Inflammatory macrophage (primary cell): ENCODE measurements at places on chromosomes 3 and 15.

DNA sequence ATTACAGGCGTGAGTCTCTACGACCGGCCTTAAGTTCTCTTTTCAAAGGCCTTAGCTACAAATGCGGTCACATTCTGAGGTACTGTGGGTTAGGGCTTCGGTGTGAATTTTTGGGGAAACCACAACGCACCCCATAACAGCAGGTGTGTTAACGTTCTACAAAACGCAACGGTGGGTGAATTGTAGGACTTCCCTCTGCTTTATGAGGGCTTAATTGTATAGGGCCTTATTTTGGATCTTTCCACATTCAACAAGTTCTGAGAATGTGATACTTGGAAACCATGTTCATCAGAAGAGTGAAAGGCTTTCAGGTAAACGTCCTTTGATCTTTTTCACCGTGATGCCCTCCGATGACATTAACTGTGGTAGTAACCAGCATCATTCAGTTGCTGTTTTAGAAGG lies 998.6 kb upstream of the CFAP20DC start:
- DNase-seq = no peak

GRCh38 chr3:98784666-98785600 lies 21.8 kb downstream of the ST3GAL6 start:
- no peak for DNase-seq

DNA sequence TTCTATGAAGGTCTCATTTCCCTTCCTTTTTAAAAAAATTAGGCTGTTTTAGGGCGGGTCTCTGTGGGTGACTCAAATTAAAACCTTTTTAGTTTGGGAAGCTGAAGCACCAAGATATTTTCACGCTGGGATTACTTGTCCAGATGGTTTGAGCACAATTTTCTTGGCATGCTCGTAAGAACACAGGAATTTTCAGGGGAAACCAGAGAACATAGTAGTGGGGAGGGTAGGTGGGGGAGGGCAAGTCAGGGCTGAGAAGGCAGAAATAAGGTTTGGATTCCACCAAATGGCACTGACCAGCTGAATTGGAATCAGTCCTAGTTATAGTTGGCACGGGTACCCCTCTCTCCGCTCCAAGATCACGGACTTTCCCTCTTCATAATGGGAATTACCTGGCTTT lies 97.3 kb upstream of the LRIG1 start:
- no peak for DNase-seq

GRCh38 chr3:10524270-10524669 lies 18.9 kb upstream of the ATP2B2 start:
- no peak for DNase-seq

DNA sequence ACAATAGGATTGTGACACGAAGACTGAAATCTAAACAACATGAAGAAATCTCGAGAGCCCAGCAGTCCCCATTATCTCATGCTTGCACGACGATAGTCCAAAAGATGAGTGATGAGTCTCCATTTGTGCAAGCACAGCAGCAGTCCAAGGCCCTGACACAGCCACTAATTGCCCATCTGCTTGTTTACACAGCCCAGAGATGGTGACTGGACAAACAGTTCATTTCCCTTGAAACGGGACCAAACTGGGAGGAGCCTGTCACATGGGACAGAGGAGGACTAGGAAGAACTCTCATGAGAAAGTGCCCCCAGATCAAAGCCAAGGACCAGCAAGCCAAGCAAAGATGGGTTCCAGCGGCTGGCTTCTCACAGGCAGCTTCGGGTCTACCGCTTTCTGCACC lies 121.0 kb downstream of the GREM1 start:
- DNase-seq = no peak

DNA sequence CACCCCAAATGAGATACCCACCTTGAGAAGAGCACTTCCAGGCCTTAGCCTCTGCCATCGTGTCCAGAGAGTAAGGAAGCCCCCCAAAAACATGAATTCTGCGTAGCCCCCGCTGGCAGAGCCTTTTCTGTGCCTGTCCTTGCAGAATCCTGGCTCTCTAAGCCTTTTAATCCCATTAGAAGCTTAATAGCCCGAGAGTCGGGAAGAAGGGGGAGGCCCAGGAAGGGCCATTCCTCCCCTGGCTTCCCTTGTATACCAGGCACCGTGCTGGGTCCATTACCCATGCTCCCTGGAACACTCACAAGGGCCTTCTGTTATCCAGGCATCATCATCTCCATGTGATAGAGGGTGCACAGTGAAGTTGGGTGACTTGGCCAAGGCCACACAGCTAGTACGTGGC lies 7.1 kb downstream of the SPTBN5 start:
- DNase-seq = no peak

DNA sequence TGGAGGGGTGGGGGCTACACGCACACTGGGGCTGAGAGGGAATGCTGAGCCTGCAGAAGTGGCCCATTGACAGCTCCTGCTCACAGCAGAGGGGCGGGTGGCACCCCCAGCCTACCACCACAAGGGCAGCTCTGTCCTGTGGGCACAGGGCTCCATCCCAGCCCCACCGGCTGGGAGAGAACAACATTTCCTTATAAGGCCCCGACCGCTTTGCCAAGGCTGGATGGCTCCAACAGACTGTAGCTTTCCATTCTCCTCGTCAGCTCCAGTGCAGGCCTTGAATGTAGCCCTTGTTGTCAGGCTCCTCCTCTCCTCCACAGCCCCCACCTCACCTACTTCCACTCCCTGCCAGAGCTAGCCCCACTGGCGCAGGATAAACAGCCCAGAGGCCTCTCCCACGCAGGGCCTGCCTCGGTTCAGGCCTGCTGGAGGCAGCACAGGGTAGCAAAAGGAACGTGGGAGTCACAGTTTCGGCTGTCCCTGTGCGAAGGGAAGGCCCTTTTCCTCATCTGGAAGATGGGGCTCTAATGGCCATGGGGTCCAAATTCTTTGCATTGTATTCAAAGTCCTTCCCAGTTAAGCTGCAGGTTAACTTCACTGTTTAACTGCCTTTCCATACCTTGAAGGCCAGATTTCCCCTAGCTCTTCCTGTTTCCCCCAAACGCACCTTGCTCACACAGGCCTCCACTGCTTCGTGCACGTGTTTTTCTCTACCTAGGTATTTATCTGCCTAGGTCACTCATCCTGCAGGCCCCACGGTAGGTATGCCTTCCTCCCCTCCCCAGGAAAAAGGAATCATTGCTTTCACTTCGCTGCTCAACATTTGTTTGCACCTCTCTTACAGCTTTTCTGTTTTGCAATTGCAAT lies 101.6 kb upstream of the LPP start:
- DNase-seq = no peak

- DNase-seq = peak; percentile 87
Measured at GRCh38 chr15:40398413-40398873, 7.2 kb upstream of the IVD start.

DNA sequence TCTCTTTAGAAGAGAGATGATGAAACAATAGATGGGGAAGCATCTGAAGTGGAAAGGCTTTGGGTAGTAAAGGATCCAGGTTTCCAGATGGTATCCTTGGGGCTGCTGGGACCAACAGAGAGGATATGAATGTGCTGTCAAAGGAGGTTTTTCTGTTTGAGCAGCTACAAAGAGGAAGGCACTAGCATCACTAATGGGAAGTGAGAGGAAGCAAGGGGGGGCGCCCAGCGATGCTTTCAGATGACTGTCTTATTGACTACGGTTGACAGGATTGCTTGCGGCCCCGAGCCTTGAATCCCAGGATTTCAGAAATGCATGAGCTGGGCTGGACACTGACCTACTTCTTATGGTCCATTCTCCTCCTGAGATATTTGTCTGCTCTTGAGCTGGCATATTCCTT lies 103.8 kb upstream of the GALNT15 start:
- DNase-seq = no peak

DNA sequence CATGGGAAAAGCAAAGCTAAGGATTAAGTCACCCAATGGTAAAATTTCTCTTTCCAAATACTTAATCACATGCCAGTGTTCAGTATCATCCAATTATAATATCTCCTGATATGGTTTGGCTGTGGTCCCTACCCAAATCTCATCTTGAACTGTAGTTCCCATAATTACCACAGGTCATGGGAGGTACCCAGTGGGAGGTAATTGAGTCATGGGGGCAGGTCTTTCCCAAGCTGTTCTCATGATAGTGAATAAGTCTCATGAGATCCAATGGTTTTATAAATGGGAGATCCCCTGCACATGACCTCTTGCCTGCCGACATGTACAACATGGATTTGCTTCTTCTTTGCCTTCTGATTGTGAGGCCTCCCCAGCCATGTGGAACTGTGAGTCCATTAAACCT lies 26.1 kb upstream of the NMB start:
- DNase-seq = peak; percentile 80

DNA sequence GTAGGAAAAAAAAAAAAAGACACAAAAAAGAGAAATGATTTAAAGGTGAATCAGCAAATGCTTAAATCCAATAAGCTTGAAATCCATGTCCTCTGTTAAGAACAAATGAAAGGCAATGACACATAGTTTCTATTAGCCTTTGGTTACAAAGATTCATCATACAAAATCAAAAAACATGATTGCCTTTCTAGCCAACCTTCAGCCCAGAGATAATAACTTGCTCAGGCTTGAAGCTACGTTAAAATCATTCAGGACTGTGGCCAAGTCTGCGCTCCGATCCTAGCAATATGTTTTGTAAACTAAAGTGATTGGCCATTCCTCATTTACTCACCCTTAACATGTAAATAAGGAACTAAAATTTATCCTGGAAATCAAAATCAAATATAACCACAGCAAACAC lies 556.7 kb downstream of the FGF12 start:
- no peak for DNase-seq

DNA sequence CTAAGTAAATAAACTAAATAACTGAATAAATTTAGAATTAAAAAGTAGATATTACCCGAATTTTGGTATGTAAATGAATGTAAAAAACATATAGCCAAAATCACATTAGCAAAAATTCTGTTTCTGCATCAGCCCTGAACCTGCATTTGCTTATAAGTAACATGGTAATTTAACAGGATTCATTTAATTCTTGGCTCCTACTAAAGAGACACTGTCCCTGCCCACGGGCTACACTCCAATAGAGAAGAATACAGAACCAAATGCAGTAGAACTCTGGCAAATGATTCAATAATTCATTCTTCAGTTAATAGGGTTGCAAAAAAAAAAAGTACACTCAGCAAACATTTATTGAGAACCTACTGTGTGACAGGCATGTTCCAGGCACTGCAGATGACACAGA lies 20.8 kb upstream of the CNBP start:
- no peak for DNase-seq

GRCh38 chr3:88150371-88150770 lies 612 bp downstream of the C3orf38 start:
- DNase-seq = peak; percentile 66

- no peak for DNase-seq
Measured at GRCh38 chr3:136671921-136672320, 80.3 kb downstream of the STAG1 start.

DNA sequence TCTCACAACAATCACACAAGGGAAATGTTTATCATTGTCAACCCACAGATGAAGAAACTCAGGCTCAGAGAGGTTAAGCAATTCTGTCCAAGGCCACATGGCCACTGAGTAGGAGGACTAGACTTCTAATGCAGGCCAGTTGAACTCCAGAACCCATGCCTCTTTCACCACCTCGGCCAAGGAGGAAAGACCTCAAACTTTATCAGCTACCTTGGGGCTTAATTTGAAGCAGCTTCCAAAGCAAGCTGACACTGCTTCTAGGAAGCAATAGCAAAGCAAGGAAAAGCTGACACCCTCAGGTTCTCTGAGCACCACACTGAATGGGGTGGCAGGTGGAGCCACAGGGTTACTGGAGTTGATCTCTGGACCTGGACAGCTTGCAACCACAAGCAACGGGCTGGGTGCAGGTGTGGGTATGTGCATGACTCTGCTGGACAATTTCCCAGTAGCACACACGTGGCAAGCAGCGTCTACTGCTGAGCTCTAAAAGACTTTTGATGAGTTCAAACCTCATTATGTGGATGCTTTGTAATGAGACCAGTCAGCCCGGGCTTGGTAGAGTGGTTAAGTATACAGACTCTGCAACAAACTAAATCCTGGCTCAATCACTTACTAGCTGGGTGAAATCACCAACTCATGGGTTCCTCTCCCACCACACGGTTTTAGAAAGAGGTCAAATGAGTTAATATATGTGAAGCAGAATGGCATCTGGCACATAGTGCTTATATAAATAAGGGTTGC lies 23.1 kb downstream of the CCNL1 start:
- DNase-seq = peak; percentile 96

DNA sequence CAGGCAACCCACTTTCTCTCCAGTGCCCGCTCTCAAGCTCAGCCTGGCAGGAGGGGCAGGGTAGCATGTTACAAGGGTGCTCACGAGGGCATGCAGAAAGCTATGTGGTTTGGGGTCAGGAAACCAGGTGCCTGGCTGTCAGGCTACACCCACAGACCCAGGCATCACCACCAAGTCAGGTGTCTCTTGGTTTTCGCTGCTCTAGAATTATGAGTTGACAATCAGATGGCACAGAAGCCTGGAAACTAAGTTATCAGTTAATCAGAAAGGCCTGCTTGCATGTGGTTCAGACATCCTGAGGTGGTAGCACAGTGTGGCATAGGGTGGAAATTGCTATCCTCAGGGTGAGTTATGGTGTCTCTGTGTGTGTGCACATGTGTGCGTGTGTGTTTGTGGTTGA lies 16.2 kb upstream of the CCR9 start:
- DNase-seq = no peak

GRCh38 chr3:186588632-186589031 lies 18.1 kb downstream of the DNAJB11 start:
- no peak for DNase-seq

DNA sequence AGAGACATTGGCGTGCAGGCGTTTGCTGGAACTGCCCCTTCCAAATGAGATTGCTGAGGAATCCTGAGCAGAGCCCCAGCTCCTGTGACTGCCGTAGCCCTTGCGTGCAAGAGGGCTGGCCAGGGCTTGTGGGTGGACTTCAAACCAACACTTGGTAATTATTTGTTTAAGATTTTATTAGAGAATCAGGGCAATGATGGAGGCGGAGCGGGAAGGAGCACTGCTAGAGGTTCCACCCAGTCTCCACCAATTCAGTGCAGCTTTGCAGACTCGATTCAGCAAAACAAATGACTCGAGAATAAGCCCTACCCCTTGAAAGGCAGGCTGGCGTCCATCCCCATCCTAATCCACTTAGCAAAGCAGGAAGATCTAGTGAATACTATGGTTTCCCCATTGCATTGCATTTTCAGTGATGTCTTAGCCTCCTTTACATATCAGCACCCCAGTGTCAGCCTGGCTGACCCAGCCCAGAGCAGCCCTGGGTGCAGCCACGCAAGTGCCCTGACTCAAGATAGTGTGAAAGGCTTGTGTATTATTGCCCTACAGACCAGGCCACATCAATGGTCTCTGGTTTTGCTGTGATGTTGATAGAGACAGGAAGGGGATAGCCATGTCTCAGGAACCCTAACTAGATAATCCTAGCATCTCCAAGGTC lies 26.0 kb downstream of the GLDN start:
- no peak for DNase-seq

GRCh38 chr3:146390957-146391356 lies 78.4 kb downstream of the PLSCR2 start:
- no peak for DNase-seq

DNA sequence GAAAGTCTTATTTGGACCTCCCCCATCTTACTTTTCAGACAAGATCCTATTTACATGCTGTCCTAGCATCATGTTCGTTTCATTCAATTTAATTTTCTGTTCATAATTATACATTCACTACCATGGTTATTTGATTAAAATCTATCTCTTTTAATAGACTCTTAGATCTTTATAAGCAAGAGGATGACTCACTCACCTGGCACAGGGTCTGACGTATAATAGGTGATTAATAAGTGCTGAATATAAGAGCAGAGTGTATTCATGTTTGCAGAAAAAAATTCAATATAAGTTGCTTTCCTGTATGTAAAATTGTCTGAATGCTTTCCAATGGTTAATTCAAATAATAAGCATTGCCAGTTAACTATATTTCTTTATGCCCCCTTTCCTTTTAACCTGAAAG lies 165.5 kb upstream of the CBLB start:
- DNase-seq = no peak
